ENCODE measurements at places on chromosomes 3 and 15.

DNA sequence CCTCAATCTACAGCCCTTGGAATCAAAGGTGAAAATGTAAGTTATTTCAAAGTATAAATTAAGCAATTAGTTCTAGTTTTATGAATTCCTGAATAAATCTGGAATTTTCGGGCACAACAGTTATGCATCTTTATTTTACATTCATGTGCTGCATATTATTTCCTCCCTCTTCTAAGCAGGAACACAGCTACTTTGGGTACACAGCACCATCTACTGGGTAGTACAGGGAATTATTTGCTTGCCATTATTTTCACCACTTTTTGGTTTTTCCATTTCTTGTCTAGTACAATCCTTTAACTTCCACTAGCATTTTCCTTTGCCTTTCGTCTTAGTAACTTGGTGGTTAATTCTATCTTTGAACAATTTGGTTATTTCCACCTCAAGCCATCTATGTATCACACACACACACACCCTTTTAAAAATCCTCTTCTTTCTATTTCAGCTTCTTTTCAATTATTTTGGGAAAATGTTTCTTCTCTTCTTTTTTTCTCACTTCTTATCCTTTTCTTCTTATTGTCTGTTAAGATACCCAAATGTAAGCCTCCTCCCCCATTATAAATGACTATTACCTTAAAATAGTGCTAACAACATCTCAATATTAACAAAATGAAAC, 451.0 kb downstream of the MFSD1 start:
- no peak for DNase-seq

DNA sequence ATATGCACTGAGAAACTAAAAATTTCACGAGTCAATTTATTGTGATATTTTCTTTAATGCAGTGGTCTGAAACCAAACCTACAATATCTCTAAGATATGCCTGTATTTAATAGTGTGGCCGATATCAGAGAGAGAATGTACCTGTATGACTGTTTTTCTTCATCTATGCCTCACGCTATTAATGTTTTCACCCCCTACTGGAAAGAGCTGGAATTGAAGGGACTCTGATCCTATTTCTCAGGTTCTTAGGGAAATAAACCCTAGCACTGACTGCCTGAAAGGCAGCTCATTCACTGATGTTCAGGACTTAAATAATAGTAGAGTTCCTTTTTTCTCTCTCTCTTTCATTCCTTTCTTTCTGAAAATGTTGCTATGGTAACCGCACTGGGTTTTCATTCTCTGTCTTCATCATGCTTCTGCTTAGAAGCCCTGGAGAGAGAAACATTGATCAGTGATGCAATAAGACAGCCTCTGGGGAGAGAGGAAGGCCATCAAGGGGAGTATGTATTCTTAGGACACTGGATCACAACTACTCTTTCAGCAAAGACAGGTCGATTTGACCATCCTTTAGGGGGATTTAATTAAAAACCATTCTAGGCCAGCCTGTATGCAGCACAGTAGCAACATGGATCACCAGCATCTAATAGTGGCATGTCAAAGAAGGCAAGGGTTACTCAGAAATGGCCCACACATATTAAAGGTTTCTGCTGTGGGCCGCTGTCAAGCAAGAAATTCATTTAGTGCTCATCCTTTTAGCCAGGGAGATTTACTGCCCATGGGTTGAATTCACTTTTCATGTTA, 1135.7 kb downstream of the IGSF11 start:
- no peak for DNase-seq

- DNase-seq: no peak
Measured at GRCh38 chr3:140848666-140849065, 93.0 kb upstream of the SLC25A36 start.

- no peak for DNase-seq
Measured at GRCh38 chr15:81085213-81085612, 48.9 kb upstream of the CFAP161 start.

- no peak for DNase-seq
Measured at GRCh38 chr15:48862705-48863104, 15.2 kb upstream of the EID1 start.

DNA sequence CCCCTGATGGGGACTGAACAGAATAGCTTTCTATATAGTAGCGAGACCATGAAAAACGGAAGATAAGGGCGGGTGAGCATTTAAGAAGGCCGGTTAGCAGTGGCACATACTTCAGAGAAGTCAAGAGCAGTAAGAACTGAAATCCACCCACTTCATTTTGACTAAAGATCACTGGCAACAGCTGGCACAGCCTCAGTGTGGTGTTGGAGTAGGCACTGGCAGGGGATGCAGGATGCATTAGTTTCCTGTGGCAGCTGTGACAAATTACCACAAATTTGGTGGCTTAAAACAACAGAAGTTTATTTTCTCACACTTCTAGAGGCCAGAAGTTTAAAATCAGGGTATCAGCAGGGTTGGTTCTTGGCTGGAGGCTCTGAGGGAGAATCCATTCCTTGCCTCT, 176.5 kb downstream of the ADAMTSL3 start:
- no peak for DNase-seq

DNA sequence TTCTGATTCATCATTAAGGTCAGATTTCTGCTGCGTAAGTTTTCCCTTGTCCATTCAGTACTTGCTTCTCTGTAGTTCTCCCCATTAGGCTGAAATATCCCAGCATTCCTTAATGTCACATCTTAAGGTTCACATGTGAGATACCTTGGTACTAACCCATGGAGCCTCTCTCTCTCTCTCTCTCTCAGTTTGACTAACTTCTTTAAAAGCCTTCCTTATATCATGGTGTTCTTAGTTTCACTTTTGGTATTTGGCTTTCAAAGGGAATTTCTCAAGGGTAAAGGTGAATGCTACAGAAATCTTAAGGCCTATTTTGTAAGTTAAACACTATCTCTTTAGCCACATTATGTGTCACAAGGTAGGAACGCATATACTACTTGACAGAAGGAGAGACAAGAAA, 427.3 kb upstream of the ZNF717 start:
- DNase-seq: no peak

DNA sequence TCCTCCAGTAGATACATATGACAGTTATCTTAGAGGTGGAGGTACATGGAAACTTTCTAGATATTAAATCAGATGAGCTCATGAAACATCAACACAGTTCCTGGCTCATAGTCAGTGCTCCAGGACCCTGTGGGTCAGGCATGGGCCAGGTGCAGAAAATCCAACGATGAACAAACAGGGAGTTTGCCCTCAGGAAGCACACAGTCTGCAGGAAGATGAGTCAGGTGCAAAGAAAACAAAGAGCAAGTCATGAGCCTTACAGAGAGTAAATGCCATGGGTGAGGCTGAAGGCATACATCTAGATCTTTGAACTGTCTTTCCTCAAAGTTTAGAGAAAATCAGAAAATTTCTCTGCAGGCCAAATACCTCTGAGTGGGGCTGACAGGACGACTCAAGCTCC, 184.2 kb upstream of the TPM1 start:
- DNase-seq: no peak

DNA sequence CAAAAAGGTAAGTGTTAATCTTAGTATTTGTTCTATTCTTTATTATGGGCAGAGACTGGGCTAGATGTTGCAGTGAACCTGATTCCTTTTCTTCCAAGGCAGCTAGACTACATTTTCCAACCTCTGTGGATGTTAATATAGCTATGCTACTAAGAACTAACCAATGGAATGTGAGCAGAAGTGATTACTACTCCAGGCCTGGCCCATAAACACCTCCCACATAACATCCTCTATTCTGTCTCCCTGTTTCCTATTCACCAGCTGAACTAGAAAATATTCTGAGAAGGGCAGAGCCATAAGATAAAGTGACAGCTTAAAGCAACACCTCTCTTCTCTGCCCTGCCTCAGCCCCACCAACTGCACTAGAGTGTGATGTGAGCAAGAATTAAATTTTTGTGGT, 29.4 kb downstream of the CD200R1L start:
- no peak for DNase-seq

- DNase-seq: no peak
Measured at GRCh38 chr15:92653366-92653765, 2.2 kb downstream of the FAM174B start.

- DNase-seq: no peak
Measured at GRCh38 chr3:121718205-121718846, 31.2 kb downstream of the GOLGB1 start.

DNA sequence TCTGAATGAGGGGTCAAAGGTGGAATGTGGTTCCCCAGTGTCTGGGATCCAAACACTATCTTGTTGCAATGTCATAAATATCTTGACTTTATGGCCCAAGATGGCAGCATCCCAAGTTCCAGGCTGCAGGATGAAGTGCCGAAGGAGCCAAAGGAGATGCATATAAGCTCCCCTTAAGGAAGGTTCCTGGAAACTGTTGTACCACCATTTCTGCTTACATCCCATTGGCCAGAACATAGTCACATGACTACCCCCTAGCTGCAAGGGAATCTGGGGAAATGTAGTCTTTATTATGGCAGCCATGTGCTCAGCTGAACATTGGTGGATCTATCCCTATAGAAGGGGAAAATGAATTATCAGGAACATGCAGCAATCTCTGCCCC, 54.3 kb downstream of the BDH1 start:
- no peak for DNase-seq

DNA sequence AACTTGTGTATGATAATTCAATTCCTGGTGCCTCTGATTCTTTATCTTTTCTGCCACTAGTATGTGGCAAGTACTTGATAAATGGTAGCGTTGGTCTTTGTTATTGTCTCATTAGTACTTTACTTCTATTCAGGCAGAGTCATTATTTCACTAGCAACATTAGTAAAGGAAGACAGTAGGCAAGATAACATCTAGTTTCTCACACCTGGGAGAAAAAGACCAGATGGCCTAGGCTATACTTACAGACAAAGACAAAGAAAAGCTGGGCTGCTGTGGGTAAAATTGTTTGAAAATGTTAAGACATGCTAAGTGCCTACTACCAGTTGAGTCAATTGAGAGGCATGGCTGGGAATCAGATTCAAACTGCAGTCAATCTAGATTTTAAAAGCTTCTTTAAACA, 198.7 kb upstream of the CMC1 start:
- no peak for DNase-seq

DNA sequence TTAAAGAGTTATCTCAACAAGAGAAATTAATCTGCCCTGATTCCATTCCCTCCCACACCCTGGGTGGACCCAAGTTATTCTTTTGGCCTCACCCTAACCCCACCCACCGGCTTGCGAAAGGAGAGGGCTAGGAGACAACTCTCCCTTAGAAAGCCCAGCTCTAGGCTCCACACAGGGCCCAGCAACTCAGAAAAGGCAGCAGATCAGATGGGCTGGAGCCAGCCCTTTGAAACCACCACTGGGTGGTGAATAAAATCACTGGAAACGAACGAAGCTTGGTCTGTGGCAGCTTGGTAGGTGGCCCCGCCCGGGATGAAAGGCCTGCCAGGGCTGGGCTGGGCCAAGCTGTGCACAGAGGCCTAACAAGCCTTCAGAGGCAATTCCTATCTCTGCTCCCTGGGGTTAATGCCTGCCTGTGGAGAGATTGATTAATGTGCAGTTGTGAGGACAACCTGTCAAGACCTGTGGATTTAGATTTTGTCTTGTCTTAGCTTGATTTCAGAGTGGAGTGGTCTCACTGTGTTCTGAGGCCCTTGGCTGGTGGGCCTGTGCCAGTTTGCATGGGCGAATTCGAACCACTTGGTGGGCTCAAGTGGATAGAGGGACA, 38.8 kb downstream of the BHLHE40 start:
- no peak for DNase-seq

GRCh38 chr3:53616971-53617892, 122.8 kb downstream of the CACNA1D start:
- DNase-seq: no peak

GRCh38 chr3:16523778-16524177, 10.3 kb upstream of the RFTN1 start:
- no peak for DNase-seq

DNA sequence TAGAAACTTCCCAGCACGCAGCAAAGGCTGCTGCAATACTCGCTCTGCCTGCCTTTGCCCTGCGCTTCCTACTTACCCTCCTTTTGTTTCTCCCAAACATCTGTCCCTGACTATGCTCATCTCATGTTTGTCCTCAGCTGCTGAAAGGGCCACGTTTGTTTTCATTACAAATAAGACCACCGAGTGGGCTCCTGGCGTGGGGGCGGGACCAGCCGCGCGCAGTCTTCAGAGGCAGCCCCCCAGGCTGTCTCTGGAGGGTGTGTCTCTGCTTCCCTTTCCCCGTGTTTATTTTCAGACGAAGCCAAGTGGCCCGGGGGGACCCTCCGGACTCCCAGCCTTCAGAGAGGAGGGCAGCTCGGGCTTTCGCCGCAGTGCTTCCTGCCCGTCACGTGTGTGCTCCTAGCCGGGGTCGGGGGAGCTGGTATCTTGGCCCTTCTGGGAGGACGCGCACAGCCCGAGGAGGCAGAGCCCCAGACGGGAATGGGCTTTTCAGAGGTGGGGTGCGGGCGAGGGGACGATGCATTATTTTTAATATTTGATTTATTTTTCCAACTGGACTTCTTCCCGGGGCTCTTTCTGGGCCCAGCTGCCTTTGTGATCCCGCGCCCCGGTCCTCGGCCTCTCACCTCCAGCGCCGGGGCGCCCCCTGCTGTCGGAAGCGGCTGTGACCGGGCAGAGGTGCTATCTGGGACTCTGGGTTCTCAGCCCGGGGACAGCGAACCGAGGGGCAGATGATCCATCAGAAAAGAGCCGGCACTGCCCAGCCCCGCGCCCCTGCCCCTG, 70.0 kb upstream of the CGNL1 start:
- DNase-seq: peak; percentile 63
